Mesothelial cell of epicardium (in vitro differentiated cells): ENCODE measurements at places on chromosomes 11 and 22. TPM values are rescaled to one million over a fixed set of nuclear protein-coding genes. Genes with fewer than 3 reads are reported as not detected.

The C22orf42 gene
- total RNA-seq, result not detected in 3 replicates

The FZD4 gene
- 20.1 to 22.5 TPM (median 20.7 TPM) in 3 replicates for total RNA-seq

The GTSE1 gene
- total RNA-seq, result 15.3 to 18.7 TPM (median 16.7 TPM) in 3 replicates

The CRACR2B gene
- 9.9 to 10.6 TPM (median 10.0 TPM) in 3 replicates for total RNA-seq

GRCh38 chr11:121763526-121763925 is 310.8 kb upstream of the SORL1-AS1 start:
- no peak for DNase-seq

DNA sequence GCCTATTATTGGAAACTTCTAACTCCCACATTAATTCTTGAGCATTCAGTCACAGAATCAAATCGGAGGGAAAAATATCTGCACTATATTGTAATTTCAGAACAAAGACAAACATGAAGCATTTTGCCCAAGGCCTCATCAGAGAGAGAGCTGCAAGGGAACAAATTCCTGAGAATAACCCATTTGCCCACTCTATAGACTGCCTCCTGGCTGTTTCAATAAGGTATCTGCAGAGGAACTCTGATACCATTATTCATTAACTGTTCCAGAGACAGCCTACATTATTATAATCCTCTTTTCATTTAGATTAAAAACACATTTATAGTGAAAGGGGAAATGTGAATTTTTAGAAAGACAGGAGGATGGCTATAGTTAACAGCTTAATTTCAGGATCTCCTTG is 663.9 kb downstream of the DLG2 start:
- DNase-seq, result no peak

DNA sequence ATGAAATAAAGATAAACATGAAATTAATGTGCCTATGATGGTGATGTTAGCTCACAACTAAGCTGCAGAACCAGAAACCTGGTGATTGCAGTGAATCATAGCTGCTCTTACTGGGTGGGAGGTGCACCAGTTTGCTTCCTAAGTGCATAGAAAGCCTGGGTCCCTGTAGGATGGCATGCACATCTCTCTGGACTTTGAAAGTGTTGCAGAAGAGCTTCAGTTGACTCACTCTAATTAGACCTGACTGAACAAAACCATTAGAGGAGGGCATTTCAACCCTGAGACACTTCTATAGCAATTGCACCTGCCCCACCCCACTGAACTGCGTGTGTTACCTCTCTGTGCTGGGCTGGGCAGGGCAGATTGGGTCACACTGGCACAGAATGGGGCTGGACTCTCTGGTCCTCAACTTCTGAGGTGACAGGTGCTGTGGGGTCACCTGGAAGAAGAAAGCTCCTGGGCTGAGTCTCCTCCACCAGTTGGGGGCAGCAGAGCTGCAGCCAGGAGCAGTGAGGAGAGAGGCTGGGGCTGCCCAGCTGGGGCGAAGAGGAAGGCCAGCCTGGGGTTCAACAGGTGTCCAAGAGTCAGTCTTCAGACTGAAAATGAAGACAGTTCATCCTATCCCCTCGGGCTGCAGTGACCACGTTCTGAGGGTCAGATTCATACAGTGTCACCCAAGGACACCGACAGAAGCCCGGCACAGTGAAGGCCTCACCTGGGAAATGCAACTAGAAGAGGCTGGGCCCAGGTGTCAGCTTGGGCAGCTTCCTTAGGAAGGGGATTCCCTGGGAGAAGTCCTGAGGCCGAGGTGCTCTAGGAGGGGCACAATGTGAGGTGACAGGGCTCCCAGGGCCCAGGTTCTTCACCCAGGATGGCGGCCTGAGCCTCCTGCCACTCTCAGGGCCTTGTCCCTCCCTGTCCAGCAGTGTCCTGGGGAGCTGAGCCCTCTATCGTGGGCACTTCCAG is 58.1 kb downstream of the GGTLC2 start:
- no peak for DNase-seq

- DNase-seq, result no peak
These were observed 21.5 kb downstream of the LRP4 start for GRCh38 chr11:46896719-46897406.

GRCh38 chr11:1034456-1035295 is 1.8 kb downstream of the MUC6 start:
- DNase-seq, result no peak

DNA sequence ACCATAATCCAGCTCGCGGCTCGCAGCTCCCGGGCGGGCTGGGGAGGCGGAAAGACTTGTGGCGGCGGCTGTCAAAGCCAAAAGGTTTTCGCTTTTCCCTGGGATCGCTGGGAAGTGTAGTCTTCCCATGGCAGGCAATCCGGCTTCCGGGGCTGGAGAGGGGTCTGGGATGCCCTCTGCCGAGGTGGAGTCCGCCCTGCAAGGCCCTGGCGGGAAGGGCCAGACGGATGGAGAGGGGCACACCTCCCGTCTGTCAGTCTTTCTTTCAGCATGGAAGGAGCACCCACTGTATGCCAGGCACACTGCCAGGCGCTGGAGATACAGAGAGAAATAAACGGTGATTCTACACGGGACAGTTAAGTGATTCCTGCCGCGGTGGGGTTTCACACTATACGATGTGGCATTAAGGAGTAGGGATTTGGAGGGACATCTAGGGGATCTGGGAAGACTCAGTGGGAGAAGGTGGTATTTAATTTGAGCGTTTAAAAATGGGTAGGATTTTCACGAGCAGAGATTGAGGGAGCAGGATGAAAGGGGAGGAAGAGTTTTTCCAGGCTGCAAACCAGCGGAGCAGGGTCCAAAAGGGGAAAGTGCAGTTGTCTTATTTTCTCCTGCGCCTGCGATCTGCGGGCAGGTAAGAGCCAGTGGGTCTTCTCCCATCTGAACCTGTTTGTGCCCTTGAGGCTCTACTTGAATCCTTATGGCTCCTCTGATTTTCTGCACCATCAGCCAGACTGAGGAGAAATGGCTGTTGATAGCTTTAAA is at the start of gene BACE1:
Gene BACE1 (minus strand): TSS at position 60 of the 765 bp plus-strand sequence. CDS start 461 bp downstream, outside the sequence.
- DNase-seq, result peak; percentile 50
